ENCODE measurements at places on chromosomes 7 and 10.

- no peak for DNase-seq
Observed at GRCh38 chr10:118216020-118216419, 126.1 kb downstream of the FAM204A start.

GRCh38 chr10:63268149-63268797, 135.1 kb downstream of the NRBF2 start:
- no peak for DNase-seq

DNA sequence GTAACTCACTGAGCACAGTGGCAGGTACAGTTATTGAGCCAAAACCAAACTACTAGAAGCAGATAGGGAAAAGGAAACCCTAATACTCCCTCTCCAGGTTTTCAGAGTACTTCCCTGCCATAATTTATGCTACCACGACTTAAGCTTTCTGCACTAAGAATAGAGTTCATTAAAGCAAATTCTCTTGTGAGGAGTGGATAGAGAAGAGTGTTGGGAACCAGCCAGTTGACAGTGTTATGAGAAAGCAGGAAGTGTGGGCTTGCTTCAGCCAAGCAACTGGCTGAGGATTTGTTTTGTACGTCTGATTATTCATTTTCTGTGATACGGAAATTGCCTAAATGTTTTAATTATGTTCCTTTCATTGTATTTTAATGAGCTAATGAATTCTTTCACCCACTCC, 280.5 kb downstream of the KIF20B start:
- DNase-seq = no peak

- peak; percentile 46 for DNase-seq
Observed at GRCh38 chr7:134458341-134458805, 527 bp downstream of the AKR1B1 start.

DNA sequence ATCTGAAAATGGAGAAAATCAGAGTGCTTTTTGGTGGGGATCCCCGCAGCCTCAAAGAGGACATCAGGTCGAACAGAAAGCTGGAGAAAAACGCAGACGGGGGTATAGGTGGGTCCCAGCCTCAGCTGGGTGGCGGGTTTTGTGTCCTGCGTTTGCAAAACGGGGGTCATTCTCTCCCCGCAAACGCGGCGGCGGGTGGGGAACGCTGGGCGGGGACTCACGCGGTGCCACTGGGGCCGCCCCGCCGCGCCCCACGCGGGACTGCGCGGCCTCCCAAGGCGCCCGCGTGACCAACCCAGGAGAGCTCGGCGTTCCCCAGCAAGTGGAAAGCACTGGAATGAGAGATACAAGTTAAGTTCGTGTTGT, 806 bp upstream of the VIPR2 start:
- DNase-seq = no peak

- no peak for DNase-seq
Observed at GRCh38 chr10:121527690-121528089, 70.6 kb downstream of the FGFR2 start.

DNA sequence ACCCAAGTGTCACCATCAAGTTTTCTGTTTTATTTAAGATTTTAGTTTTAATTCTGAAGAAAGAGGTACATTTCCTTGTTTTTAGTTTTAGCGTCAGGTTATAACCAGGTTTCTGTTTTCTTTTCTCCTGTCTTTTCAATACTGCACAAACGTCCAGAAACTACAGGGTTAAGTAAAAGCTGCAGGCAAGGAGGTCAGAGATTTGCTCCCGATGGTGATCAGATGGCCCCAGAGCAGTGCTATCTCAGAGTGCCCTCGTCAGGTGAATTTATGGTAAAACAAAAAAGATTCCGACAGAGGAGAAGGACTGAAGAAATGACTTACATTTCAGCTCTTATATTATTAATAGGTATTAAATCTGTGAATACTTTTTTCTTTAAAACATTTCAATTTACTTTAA, 128.2 kb downstream of the STRA8 start:
- no peak for DNase-seq

GRCh38 chr7:137961200-137962177, 40.4 kb downstream of the CREB3L2 start:
- DNase-seq = no peak

DNA sequence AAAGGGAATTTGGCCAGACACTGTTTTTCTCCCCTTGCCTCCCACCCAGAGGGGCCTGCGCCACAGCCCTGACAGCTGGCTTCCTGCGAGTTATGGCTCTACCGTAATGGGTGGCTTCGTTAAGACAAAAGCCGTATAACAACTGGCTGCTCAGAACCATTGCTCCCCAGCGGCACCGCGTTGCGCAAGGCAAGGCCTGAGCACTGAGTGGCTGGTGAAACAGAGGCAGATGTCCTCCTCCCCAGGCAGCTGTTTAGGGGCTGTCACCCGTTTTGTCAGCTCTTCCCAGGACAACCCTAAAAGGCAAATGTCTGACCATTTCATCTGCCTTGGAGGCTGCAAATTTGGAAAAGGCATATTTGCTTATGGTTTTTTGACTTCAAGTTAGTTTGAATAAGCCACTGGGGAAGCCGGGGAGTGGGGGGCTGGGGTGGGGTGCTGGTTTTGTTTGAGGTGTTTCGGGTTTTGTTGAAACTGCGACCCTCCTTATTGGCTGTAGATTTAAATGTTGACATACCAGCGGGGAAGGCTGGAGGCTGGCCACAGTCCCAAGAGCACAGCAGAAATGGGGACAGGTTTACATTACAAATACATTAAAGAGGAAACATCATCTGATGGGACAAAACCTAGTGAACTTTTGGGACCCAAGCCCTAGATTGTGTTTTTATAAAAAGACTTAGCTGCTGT, 681 bp upstream of the SPOCK2 start:
- DNase-seq = peak; percentile 32

DNA sequence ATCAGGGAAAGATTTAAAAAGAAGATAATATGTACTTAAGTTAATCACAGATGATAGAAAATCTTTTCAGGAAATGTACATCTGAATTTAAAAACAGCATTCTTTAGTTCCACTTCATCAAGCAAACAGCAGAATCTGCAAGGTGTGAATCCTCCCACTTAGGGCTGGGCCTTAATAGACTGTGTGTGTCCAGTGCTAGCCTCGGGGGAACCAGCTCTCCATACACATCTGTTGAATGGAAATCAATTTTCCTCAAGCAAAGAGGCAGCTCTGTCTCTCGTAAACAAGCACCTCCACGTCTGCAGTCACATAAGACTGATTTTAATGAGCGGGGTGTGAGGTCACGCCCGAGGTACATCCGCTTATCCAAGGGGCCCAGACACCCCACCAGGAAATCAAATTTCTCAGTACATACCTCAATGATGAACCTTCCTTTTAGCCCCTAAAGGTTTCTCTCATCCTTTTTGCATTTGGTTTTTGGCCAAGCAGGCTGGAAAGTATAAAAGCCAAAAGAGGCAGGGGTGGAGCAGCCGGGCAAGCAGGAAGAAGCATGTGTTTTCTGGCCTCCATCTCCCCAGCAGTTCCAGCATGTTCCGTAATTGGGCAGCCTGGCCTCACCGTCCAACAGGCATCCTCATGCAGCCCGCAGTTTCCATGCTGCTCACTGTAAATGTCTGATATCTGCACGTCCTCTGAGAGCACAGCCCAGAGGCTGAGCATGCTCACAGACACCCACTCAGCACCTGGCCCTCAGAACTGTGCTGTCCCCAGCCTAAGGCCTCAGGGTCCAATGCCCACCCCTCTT, 131.3 kb downstream of the GLI3 start:
- no peak for DNase-seq

- no peak for DNase-seq
Observed at GRCh38 chr7:110938165-110938564, 152.8 kb upstream of the LRRN3 start.

Measured in activated gamma-delta T cell (primary cell).